Activated CD4-positive, alpha-beta memory T cell treated with anti-CD3 and anti-CD28 coated beads, Interleukin-2, amount 10 ng/mL, durations not matched to agents 7 days and 5 days (primary cell): ENCODE measurements at places on chromosomes 13 and 19. TPM values are rescaled to one million over a fixed set of nuclear protein-coding genes. Genes with fewer than 3 reads are reported as not detected.

DNA sequence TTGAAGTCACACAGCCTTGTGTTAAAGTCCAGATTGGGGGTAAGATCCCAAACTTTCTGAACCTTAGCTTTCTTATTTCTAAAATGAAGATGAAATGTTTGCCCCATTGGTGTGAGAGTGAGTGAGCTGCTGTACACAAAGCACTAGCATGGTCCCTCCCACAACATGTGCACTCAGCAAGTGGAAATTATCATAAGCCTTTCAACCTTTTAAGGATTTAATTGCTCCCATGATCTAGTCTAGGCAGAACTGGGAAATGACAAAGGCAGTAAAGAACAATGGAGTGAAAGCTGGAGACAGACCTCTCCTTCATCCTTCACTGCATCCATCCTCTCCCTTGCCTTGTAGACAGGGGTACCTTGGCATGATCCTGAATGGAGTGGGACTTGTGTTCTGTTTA, 76.0 kb upstream of the GPR12 start:
- H3K36me3 ChIP-seq = no peaks in the 10 kb centered on the region
- H3K27ac ChIP-seq = no peak overlapping the region
- peaks cover 14% of the 10 kb centered on the region for H3K27me3 ChIP-seq
- H3K4me1 ChIP-seq = no peaks in the 10 kb centered on the region
- DNase-seq = no peak

DNA sequence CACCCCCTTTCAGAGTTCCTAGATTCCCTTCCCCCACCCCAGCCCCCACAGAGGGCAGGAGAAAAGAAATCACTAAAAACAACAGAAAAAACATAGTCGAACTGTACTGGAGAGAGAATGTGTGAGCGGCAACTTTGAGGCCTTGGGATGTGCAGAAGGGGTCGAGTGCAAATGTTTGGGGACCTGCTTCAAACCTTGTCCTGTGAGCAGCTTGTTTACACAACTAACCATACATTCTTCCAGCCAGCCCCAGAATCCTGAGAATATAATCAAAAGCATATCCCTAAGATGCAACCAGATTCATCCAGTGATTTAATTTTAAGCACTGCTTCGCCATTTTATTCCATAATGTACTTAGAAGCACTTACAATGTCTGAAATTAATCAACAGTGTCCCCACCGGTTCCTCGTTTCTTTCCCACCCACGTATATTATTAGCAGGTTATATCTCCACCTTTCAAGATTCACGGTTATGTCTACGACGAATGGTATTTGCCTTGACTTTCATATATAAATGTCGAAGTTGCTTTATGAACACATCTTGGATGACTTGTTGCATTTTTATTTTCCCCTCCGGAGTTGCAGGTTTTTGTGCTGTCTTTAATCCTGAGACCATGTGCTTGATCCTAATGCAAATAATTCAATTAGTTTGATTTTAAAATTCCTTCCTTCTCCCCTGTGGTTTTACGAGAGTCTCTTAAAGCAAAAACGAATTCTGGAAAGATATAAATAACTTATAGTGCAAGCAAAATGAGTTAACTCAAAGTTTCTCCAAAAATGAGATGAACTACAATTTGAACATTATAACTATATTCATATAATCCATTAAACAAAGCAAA, 107.6 kb downstream of the ZIC5 start:
- H3K27me3 ChIP-seq = peaks cover 29% of the 10 kb centered on the region
- no peaks in the 10 kb centered on the region for H3K36me3 ChIP-seq
- DNase-seq = no peak

GRCh38 chr19:30309905-30310601, 62.1 kb upstream of the ZNF536 start:
- H3K36me3 ChIP-seq = no peaks in the 10 kb centered on the region
- H3K4me3 ChIP-seq = no peak overlapping the region
- no peaks in the 10 kb centered on the region for H3K27me3 ChIP-seq
- H3K27ac ChIP-seq = no peak overlapping the region

DNA sequence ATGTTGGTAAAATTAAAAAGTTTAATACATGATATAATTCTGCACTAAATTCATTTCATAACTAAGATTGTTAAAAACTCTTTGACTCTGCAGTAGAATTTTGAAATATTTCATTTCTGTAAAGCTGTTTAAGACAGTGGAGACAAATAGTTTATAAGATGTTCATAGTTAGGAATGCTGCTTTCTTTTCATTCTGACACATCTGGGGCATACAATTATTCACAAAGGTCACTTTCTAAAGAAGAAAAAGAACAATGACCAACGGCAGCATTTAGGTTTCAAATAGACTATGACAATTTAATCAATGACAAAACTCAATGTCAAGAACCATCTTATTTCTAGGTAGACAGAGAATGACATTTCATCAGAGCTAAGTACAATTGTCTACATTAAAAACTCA, 1422.1 kb downstream of the PCDH9 start:
- H3K27ac ChIP-seq = no peak overlapping the region
- no peaks in the 10 kb centered on the region for H3K4me1 ChIP-seq
- no peaks in the 10 kb centered on the region for H3K36me3 ChIP-seq
- no peak overlapping the region for H3K4me3 ChIP-seq
- no peak for DNase-seq

DNA sequence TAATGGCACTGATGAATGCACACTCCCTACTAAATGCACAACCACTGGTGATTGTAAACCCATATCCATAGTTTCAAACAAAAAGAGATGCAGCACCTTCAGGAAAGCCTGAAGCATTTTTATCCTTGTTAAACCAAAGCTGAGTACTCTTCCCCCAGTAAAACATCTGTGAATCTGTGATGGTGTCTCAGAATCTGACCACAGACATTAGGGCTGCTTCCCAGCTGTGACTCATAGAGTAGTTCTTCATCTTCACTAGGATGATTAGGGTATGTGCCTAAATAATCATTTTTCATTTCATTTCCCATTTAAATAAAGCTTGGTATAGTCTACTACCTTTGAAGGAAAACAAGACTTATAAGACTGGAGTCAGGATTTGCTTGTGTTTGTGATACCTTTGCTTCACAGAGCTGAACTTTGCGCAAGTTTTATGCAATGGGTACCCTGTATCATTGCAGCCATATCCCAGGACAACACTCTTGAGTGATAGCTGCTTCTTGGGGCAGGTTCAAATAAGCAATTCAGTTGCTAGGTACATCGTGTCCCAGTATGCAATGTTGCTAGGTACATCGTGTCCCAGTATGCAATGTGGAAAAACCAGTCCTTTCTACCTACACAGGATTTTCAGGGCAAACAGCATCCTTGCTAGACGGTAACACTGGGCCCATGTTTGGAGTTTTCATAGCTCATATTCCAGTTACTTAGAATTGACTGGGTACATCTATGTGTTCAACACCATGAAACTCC, 277.1 kb downstream of the IRS2 start:
- no peak for DNase-seq
- no peak overlapping the region for H3K4me3 ChIP-seq
- no peak overlapping the region for H3K27ac ChIP-seq
- peaks cover 15% of the 10 kb centered on the region for H3K27me3 ChIP-seq
- H3K4me1 ChIP-seq = no peaks in the 10 kb centered on the region

- H3K4me3 ChIP-seq = no peak overlapping the region
- H3K36me3 ChIP-seq = peaks cover 12% of the 10 kb centered on the region
Observed at GRCh38 chr19:2751438-2751830, 11.6 kb upstream of the SLC39A3 start.

DNA sequence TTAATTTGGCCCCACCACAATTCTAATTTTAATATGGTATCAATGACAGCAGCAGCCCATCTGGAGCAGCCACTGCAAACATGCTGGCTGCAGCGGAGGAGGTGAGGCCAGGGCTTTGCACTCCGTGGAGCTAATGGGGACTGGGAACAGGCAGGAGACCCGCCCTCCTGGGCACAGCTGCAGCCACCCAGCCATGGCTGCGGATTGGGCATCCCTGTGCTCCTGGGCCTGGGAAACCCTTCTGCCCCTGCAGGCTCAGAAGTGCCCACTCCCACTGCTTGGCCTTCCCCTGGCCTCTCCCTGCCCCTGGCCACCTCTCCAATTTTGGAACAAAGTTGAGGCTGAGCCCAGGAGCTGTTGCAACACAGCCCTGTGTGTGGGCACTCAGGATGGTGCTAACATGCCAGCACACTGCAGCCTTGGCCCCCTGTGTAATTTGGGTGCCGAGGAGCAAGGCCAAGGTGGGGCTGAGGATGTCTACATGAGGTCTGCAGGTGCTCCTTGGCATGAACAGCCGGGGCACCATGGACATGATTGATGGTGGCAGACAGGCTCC, 123.6 kb downstream of the PCDH9 start:
- H3K4me1 ChIP-seq = no peaks in the 10 kb centered on the region
- H3K27ac ChIP-seq = no peak overlapping the region
- H3K4me3 ChIP-seq = no peak overlapping the region
- H3K36me3 ChIP-seq = no peaks in the 10 kb centered on the region
- DNase-seq = no peak

The PRR20C gene
- total RNA-seq = not detected

The ZNF614 gene
- 8.0 TPM for total RNA-seq

The SHC2 gene
- total RNA-seq = not detected

The KISS1R gene
- 1.8 TPM for total RNA-seq

The MCEMP1 gene
- not detected for total RNA-seq

The PLVAP gene
- total RNA-seq = not detected

DNA sequence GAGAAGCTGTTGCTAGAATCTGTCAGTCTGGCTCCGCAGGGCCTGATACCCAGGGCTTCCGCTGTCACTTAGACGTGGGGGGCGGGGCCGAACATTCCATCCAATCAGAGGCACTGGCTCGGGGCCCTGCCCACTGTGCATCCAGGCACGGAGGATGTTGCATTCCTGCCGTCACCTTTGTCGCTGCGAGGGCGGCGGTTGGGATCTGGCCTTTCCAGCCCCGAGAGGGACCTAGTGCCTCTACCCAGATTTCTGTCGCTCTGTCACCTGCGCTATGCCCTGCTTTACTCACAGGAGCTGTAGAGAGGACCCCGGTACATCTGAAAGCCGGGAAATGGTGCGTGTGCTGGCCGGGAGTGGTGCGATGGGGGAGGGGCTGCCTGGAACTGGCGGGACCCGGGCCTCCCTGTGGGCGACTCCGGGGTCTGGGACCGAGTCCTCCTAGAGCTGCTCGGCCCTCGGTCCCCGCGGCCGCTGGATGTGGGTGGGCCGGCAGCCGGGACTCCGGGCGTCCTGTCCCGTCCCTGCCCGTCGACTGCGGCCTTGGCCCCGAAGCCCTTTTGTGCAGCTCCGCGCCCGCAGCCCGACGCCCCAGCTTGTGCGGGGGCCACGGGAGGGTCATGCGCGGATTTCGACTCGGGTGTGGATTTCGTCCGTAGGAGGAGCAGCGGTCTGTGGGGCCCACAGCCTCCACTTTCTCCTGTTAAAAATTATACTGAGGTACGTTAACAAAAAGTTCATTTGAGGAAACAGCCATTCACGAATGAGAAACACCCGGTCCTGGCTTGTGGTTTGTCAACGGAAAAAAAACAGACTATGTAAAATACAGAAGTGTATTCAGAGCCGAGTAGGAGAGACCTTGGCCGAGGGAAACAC, at the start of gene ZNF439:
Gene ZNF439 (plus strand): TSS at position 133 of the 876 bp plus-strand sequence. CDS start 142 bp downstream, at position 275.
- H3K4me1 ChIP-seq = peaks cover 9% of the 10 kb centered on the region
- H3K36me3 ChIP-seq = peaks cover 23% of the 10 kb centered on the region
- H3K27ac ChIP-seq = peak within 1 kb of the TSS; percentile 55
- no peaks in the 10 kb centered on the region for H3K27me3 ChIP-seq

GRCh38 chr19:10173527-10173926, 21.2 kb downstream of the DNMT1 start:
- no peaks in the 10 kb centered on the region for H3K27me3 ChIP-seq
- peaks cover 70% of the 10 kb centered on the region for H3K36me3 ChIP-seq
- DNase-seq = no peak
- peak overlapping the region; percentile 28 for H3K27ac ChIP-seq

The TNNI3 gene
- not detected for total RNA-seq

The FBXO27 gene
- not detected for total RNA-seq

The CD79A gene
- total RNA-seq = 0.38 TPM

DNA sequence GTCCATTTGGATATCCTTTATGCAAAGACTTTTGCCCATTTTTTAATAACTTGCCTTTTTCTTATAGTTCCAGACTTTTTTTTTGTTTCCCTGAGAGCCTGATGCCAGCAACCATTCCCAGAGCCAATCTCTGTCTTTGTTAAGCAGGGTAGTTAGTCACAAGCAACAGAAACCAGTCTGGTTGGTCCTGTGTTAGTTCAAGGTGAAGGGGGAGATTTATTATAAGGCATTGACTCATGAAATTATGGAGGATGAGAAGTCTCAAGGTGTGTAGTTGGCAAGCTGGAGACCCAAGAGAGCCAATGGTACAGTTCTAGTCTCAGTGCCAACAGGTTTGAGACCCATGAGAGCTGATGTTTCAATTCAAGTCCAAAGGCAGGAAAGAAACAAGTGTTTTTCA, 33.0 kb downstream of the GPR12 start:
- H3K4me1 ChIP-seq = no peaks in the 10 kb centered on the region
- no peaks in the 10 kb centered on the region for H3K36me3 ChIP-seq
- no peak for DNase-seq
- no peak overlapping the region for H3K27ac ChIP-seq
- no peak overlapping the region for H3K4me3 ChIP-seq
- peaks cover 7% of the 10 kb centered on the region for H3K27me3 ChIP-seq

The ZNF575 gene
- total RNA-seq = 4.1 TPM

The FCAR gene
- not detected for total RNA-seq

The ONECUT3 gene
- total RNA-seq = not detected

The KLK10 gene
- not detected for total RNA-seq

GRCh38 chr19:55473225-55474012, 3.0 kb upstream of the ZNF628 start:
- peaks cover 20% of the 10 kb centered on the region for H3K4me1 ChIP-seq
- H3K27me3 ChIP-seq = no peaks in the 10 kb centered on the region
- H3K36me3 ChIP-seq = no peaks in the 10 kb centered on the region
- no peak for DNase-seq
- no peak overlapping the region for H3K4me3 ChIP-seq
- no peak overlapping the region for H3K27ac ChIP-seq

The KIR3DL1 gene
- total RNA-seq = 0.23 TPM

DNA sequence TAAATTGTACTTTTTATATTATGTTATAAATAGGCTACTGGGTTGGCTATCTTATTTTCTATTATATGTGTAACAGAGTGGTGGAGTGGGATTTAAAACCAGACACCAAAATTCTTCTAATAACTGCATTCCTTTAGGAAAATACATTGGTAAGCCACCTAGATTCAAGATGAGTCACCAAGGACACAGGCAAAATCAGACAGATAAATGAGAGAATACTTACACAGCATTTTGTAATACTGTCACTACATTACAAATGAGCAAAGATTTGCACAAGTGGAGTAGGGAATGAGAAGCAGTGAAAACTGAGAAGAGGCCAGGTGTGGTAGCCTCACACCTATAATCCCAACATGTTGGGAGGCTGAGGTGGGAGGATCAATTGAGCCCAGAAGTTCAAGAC, 6.2 kb upstream of the SPART start:
- no peaks in the 10 kb centered on the region for H3K36me3 ChIP-seq
- H3K27me3 ChIP-seq = no peaks in the 10 kb centered on the region
- no peak overlapping the region for H3K4me3 ChIP-seq
- H3K27ac ChIP-seq = no peak overlapping the region

- no peak for DNase-seq
- peaks cover 21% of the 10 kb centered on the region for H3K36me3 ChIP-seq
- H3K27ac ChIP-seq = no peak overlapping the region
- H3K4me3 ChIP-seq = no peak overlapping the region
- H3K27me3 ChIP-seq = no peaks in the 10 kb centered on the region
- H3K4me1 ChIP-seq = no peaks in the 10 kb centered on the region
Observed at GRCh38 chr13:113537205-113537604, 46.7 kb upstream of the DCUN1D2 start.

GRCh38 chr13:22210134-22210930, 539.5 kb downstream of the FGF9 start:
- no peaks in the 10 kb centered on the region for H3K27me3 ChIP-seq
- H3K4me1 ChIP-seq = no peaks in the 10 kb centered on the region
- H3K36me3 ChIP-seq = no peaks in the 10 kb centered on the region
